ENCODE measurements at places on chromosomes 6 and 20.

DNA sequence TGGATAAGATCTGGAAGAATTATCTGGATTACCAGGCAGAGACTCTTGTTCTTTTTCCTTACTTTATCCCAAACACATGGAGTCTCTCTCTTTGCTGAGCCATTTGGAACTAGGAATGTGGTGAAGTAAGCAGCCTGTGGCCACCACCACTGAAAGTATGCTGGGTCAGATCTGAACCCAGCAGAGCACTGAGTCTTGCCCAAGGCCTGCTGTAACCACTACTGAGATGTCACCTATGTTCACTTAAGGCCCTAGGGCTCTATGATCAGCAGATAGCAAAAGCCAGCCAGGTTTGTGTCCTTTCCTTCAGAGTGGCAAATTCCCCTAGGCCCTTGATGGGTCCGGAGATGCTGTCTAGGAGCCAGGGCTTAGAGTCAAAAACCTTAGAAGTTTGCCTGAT, 103.3 kb upstream of the PLN start:
- DNase-seq = no peak

DNA sequence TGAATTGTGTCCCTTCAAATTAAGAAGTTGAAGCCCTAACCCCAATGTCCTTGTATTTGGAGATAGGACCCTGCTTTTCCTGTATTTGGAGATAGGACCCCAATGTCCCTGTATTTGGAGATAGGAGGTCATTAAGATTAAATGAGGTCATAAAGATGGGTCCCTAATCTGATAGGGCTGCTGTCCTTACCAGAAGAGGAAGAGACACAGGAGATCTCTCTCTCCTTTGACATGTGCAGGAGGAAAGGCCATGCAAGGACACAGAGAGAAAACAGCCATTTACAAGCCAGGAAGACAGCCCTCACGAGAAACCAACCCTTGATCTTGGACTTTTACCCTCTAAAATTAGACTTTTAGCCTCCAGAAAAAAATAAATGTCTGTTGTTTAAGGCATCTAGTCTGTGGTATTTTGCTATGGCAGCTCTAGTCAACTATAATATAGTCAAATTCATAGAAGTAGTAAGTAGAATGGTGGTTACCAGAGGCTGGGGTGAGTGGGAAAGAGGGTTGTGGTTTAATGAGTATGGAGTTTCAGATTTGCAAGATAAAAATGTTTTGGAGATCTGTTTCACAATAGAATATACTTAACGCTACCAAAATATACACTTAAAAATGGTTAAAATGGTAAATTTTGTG, 59.3 kb downstream of the UBE3D start:
- DNase-seq = no peak

- DNase-seq = no peak
Observed at GRCh38 chr6:6723921-6724538, 135.5 kb downstream of the LY86 start.

GRCh38 chr20:62360854-62361798, 6.0 kb downstream of the LAMA5 start:
- DNase-seq = no peak

DNA sequence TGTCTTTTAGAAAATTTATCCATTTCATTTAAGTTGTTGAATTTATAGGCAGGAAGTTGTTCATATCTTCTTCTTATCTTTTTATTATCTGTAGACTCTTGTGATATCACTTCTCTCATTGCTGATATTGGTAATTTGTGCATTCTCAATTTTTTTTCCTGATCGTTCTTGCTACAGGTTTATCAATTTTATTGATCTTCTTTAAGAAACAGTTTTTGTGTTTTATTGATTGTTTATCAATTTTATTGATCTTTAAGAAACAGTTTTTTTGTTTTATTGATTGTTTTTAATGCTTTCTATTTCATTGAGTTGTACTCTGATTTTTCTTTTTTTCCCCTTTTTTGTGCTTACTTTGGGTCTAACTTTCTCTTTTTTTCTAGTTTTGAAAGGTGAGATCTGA, 23.8 kb upstream of the SLC22A2 start:
- no peak for DNase-seq

GRCh38 chr20:46322641-46323040, 14.3 kb upstream of the CDH22 start:
- no peak for DNase-seq

All from RCC 7860 (cell line).